Psoas muscle (tissue), 8 donors: ENCODE measurements at places on chromosomes 4 and X.
A peak's percentile ranks its signal among the peaks of the same experiment; 100 is the strongest.

DNA sequence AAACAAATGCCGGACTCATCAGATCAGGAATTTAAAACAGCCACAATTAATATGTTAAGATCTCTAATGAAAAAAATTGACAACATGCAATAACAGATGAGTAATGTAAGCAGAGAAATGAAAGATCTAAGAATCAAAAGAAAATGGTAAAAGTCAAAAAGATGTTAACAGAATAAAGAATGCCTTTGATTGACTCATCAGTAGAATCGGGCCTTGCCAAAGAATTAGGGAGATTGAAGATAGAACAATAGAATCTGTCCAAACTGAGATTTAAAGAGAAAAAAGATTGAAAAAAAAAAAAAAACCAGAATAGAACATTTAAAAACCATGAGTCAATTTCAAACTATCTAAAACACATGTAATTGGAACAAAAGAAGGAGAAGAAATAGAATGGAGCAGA is 25.9 kb upstream of the GUCY1A1 start:
- no peaks in the 10 kb centered on the region for H3K36me3 ChIP-seq
- no peak overlapping the region for H3K4me3 ChIP-seq
- no peaks in the 10 kb centered on the region for H3K27me3 ChIP-seq
- H3K4me1 ChIP-seq, result no peaks in the 10 kb centered on the region
- no peak overlapping the region for H3K27ac ChIP-seq

DNA sequence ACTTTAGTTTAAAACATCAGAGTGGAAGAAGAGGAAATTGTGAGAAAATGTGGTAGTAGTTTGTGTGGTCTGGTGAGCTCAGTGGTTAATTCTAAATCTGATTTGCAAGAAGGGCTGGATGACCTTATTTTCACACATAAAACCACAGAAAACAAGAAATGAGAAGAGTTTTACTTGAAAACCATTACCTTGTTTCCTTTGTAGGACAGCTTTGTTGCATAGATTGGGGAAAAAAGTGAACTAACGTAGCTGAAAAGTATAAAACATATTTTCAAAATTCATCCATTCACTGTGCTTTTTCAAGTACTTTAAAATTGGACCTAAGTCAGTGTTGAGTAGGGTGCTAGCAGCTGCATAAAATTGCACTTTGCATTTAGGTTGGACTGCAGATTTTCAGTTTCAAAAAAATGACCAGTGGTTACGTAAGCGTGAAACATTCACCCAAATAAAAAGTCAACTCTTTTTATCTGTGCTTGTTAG is 211.3 kb downstream of the ARHGAP10 start:
- no peaks in the 10 kb centered on the region for H3K27me3 ChIP-seq
- H3K4me3 ChIP-seq, result no peak overlapping the region
- H3K36me3 ChIP-seq, result peaks cover 2% of the 10 kb centered on the region
- no peaks in the 10 kb centered on the region for H3K4me1 ChIP-seq
- no peak overlapping the region for H3K27ac ChIP-seq
- DNase-seq, result no peak

GRCh38 chrX:38109042-38109898 is 102.9 kb downstream of the SYTL5 start:
- no peaks in the 10 kb centered on the region for H3K4me1 ChIP-seq
- no peak overlapping the region for H3K27ac ChIP-seq
- H3K27me3 ChIP-seq, result no peaks in the 10 kb centered on the region
- H3K36me3 ChIP-seq, result no peaks in the 10 kb centered on the region

GRCh38 chrX:111123606-111124179 is 27.7 kb downstream of the PAK3 start:
- no peak overlapping the region for H3K27ac ChIP-seq
- H3K27me3 ChIP-seq, result no peaks in the 10 kb centered on the region
- H3K36me3 ChIP-seq, result no peaks in the 10 kb centered on the region
- no peaks in the 10 kb centered on the region for H3K4me1 ChIP-seq
- no peak for DNase-seq
- no peak overlapping the region for H3K4me3 ChIP-seq

DNA sequence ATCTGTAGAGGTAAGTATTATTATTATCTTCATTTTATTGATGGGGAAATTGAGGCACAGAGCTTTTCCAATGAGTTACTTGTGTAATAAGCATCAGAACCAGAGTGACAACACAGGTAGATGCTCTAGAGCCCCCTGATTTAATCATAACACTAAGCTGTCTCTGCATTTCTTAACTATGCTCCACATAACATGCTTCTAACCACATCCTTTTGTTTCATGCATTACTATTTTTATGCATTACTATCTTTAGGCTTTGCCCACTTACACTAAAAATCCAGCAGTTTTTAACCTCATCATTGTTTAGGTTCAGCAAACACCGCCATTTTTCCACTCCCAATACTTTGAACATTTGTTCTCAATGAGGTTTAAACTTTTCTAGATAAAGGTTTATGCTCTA is 1900.8 kb upstream of the PCDH10 start:
- H3K4me1 ChIP-seq, result no peaks in the 10 kb centered on the region
- H3K27me3 ChIP-seq, result no peaks in the 10 kb centered on the region
- no peak overlapping the region for H3K4me3 ChIP-seq
- no peaks in the 10 kb centered on the region for H3K36me3 ChIP-seq

DNA sequence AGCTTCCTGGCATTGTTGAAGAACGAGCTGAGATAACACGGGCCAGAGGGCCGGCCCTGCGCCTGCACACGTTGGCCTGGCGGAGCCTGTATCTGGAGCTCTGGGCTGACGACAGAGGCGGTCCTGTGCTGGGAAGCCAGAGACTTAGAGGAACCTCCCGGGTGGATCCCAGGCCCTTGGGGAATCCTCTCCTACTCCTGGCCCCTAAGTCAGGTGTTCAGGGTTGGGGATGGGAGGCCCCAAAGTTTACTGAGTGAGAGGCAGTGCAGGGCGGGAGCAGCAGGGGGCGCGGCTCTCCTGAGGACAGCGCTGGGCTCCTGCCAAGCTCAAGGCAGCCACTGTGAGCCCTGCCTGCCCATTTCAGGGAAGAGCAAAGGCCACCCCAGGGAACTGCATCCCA is 2.5 kb upstream of the HTRA3 start:
- H3K4me1 ChIP-seq, result peaks cover 6% of the 10 kb centered on the region
- DNase-seq, result peak; percentile 79
- H3K27me3 ChIP-seq, result no peaks in the 10 kb centered on the region
- H3K4me3 ChIP-seq, result no peak overlapping the region
- no peaks in the 10 kb centered on the region for H3K36me3 ChIP-seq
- no peak overlapping the region for H3K27ac ChIP-seq

- H3K36me3 ChIP-seq, result no peaks in the 10 kb centered on the region
- no peak overlapping the region for H3K4me3 ChIP-seq
- H3K27me3 ChIP-seq, result peaks cover 8% of the 10 kb centered on the region
- H3K4me1 ChIP-seq, result peaks cover 14% of the 10 kb centered on the region
Observed at GRCh38 chrX:38661103-38661441, 99.7 kb downstream of the TSPAN7 start.

GRCh38 chr4:108043526-108043925 is 53.8 kb downstream of the HADH start:
- H3K27ac ChIP-seq, result no peak overlapping the region
- no peaks in the 10 kb centered on the region for H3K36me3 ChIP-seq
- no peak overlapping the region for H3K4me3 ChIP-seq
- no peaks in the 10 kb centered on the region for H3K27me3 ChIP-seq

DNA sequence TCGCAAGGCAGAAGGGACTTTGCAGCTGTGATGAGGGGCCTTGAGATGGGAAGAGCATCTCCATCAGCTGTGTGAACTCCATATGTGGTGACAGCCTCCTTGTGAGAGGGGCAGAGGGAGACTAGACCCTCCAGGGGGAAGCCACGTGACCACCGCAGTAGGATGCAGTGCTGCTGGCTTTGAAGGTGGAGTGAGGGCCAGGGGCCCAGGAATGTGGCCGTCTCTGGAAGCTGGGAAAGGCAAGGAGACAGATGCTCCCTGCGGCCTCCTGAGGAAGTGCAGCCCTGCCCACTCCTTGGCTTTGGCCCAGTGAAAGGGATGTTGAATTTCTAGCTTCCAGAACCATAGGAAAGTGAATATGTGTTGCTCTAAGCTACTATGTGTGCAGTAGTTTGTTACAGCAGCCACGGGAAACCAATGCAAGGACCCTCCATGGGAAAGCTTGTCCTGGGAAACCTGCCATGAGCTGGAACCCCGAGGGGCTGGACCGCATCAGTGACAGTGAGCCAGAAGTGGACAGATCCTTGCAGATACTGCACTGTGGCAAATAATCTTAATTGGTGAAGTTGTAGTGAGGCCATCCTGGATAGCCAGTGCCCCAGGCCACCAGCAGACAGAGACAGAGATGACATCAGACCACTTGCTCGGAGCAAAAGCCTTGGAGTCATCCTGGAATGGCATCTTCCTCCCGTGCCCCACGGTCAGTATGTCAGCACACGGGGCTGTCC is 35.4 kb upstream of the SORCS2 start:
- H3K36me3 ChIP-seq, result no peaks in the 10 kb centered on the region
- no peak overlapping the region for H3K27ac ChIP-seq
- H3K4me1 ChIP-seq, result no peaks in the 10 kb centered on the region
- H3K4me3 ChIP-seq, result no peak overlapping the region
- DNase-seq, result peak; percentile 50
- no peaks in the 10 kb centered on the region for H3K27me3 ChIP-seq

DNA sequence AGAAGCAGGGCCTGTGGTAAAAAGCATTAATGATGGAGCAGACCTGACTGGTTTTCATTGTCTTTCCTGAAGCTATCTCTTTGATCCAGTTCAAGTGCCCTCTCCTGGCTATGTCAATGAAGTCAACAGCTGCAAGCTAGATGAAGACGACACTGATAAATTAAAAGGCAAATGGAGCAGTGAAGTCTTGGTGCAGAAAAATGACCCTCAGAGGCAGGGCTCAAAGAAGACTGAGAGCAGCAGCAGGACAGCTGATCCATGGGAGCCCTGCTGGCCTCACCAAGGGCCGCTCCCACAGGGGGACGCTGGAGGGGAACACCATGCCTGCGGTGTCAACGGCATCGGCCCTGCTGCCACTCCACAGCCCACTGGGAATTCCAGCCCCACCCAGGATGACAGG is 96.2 kb downstream of the RELL1 start:
- no peaks in the 10 kb centered on the region for H3K4me1 ChIP-seq
- no peak overlapping the region for H3K27ac ChIP-seq
- no peaks in the 10 kb centered on the region for H3K27me3 ChIP-seq
- H3K36me3 ChIP-seq, result no peaks in the 10 kb centered on the region
- H3K4me3 ChIP-seq, result no peak overlapping the region
- DNase-seq, result no peak

GRCh38 chrX:150148749-150149672 is 210.7 kb upstream of the EOLA2 start:
- no peak overlapping the region for H3K4me3 ChIP-seq
- no peak overlapping the region for H3K27ac ChIP-seq
- DNase-seq, result no peak

GRCh38 chr4:5710065-5710960 is 688 bp upstream of the EVC start:
- H3K27me3 ChIP-seq, result no peaks in the 10 kb centered on the region
- H3K36me3 ChIP-seq, result no peaks in the 10 kb centered on the region
- peak overlapping the region; percentile 58 for H3K4me3 ChIP-seq
- DNase-seq, result no peak
- no peaks in the 10 kb centered on the region for H3K4me1 ChIP-seq

- no peak overlapping the region for H3K27ac ChIP-seq
- no peak overlapping the region for H3K4me3 ChIP-seq
- DNase-seq, result no peak
- H3K4me1 ChIP-seq, result no peaks in the 10 kb centered on the region
- H3K27me3 ChIP-seq, result no peaks in the 10 kb centered on the region
Observed at GRCh38 chrX:29662759-29663503, 552.4 kb upstream of the MAGEB2 start.

DNA sequence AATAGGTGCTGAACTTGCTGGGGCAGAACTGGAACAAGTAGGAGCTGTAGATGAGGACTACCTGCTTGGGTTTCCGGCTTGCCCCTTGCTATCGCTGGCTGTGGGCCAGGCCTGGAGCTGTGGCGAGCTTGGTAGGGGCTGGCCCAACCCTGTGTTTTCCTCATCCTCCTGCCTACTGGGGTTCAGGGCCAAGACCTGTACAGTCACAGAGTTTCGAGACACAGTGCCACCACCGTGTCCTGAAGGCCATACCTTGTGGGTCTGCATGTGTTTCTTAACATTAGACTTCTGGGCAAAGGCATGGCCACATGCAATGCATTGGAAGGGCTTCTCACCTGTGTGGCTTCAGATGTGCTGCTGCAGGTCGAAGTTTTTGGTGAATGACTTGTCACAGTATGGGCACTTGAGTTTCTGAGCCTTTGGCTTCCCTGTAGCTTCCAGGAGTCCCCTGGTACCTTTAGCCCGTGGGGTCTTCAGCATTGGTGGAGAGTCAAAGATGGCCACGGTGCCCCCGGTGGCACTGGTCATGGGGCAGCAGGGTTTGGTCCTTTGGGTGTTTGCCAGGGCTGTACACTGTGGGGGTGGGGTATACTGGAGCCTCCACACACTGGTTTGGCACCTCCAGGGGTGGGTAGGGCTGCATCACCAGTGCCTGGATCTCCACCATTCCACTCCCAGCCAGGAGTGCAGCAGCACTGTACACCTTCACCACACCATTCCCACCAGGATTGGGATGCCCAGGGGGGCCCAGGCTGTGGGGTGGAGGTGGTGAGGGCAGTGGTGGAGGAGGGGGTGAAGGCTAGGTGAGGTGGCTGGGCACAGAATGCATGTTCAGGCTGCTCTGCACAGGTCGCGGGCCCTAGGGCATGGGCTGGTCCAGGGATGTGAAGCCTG is 52.1 kb downstream of the CFAP299 start:
- no peak for DNase-seq
- no peaks in the 10 kb centered on the region for H3K27me3 ChIP-seq
- H3K36me3 ChIP-seq, result no peaks in the 10 kb centered on the region
- no peaks in the 10 kb centered on the region for H3K4me1 ChIP-seq
- H3K27ac ChIP-seq, result no peak overlapping the region

GRCh38 chr4:56653461-56654237 is 27.4 kb downstream of the HOPX start:
- H3K4me1 ChIP-seq, result peaks cover 31% of the 10 kb centered on the region
- peak overlapping the region; percentile 79 for H3K4me3 ChIP-seq
- no peak for DNase-seq
- no peaks in the 10 kb centered on the region for H3K36me3 ChIP-seq
- no peaks in the 10 kb centered on the region for H3K27me3 ChIP-seq

GRCh38 chrX:134377537-134377936 is 82.4 kb upstream of the HPRT1 start:
- H3K27ac ChIP-seq, result no peak overlapping the region
- H3K27me3 ChIP-seq, result no peaks in the 10 kb centered on the region
- peaks cover 3% of the 10 kb centered on the region for H3K4me1 ChIP-seq
- H3K4me3 ChIP-seq, result no peak overlapping the region
- DNase-seq, result no peak
- no peaks in the 10 kb centered on the region for H3K36me3 ChIP-seq

- no peaks in the 10 kb centered on the region for H3K36me3 ChIP-seq
- DNase-seq, result no peak
- no peaks in the 10 kb centered on the region for H3K27me3 ChIP-seq
- no peaks in the 10 kb centered on the region for H3K4me1 ChIP-seq
Observed at GRCh38 chrX:22351966-22352365, 79.3 kb downstream of the CBLL2 start.

- DNase-seq, result no peak
- H3K4me1 ChIP-seq, result no peaks in the 10 kb centered on the region
- H3K4me3 ChIP-seq, result no peak overlapping the region
- H3K36me3 ChIP-seq, result no peaks in the 10 kb centered on the region
- no peak overlapping the region for H3K27ac ChIP-seq
- H3K27me3 ChIP-seq, result no peaks in the 10 kb centered on the region
Observed at GRCh38 chr4:142126890-142127497, 490.6 kb downstream of the IL15 start.

- DNase-seq, result no peak
- H3K4me1 ChIP-seq, result no peaks in the 10 kb centered on the region
- no peaks in the 10 kb centered on the region for H3K27me3 ChIP-seq
- no peak overlapping the region for H3K27ac ChIP-seq
- H3K36me3 ChIP-seq, result no peaks in the 10 kb centered on the region
Observed at GRCh38 chr4:162016219-162016618, 147.6 kb downstream of the FSTL5 start.
